ENCODE measurements at places on chromosomes 1 and 21. TPM values are rescaled to one million over a fixed set of nuclear protein-coding genes. Genes with fewer than 3 reads are reported as not detected.

Gene CXADR
- total RNA-seq: under 0.01 TPM

Gene FAM3B
- total RNA-seq: not detected

Gene PDE4B
- total RNA-seq: 52.1 TPM

Gene LCE3E
- total RNA-seq: not detected

Gene PCBP3
- total RNA-seq: 5.8 TPM

Gene ETV3L
- not detected for total RNA-seq

Gene AMY1A
- total RNA-seq: not detected

Gene FYB2
- not detected for total RNA-seq

Gene DEPDC1
- 8.5 TPM for total RNA-seq

Gene ACTN2
- not detected for total RNA-seq

Gene MPL
- not detected for total RNA-seq

Gene CD247
- total RNA-seq: not detected

Gene SYTL1
- 0.22 TPM for total RNA-seq

Gene FAM72C
- total RNA-seq: 0.13 TPM

Gene NES
- 0.26 TPM for total RNA-seq

Gene AMPD1
- total RNA-seq: not detected

Gene HHAT
- total RNA-seq: 9.7 TPM

Gene ST6GALNAC5
- total RNA-seq: 1.0 TPM

Gene PYHIN1
- total RNA-seq: not detected

Gene C1QB
- total RNA-seq: not detected

Gene GOLPH3L
- 29.9 TPM for total RNA-seq

Gene KCNJ6
- total RNA-seq: 0.78 TPM

Gene IL12RB2
- under 0.01 TPM for total RNA-seq

Gene RNU1-3
- total RNA-seq: under 0.01 TPM

Gene PRAMEF17
- total RNA-seq: not detected

Gene OR2T1
- total RNA-seq: not detected

Gene CD84
- total RNA-seq: not detected

Gene GPR61
- under 0.01 TPM for total RNA-seq

Gene LEPR
- total RNA-seq: 14.6 TPM

Gene C1orf198
- total RNA-seq: 51.7 TPM

Gene ITPKB
- 9.6 TPM for total RNA-seq

Gene PRKAA2
- 2.5 TPM for total RNA-seq

Gene TPTE
- total RNA-seq: not detected

Gene TNFAIP8L2
- not detected for total RNA-seq

Gene SLC45A3
- total RNA-seq: 0.54 TPM

Gene CDCA8
- total RNA-seq: 6.5 TPM

Gene EFNA1
- total RNA-seq: 1.9 TPM

Gene BLACAT1
- 0.13 TPM for total RNA-seq

Gene ELF3
- 0.13 TPM for total RNA-seq

Data from articular chondrocyte of knee joint (primary cell).